Body of pancreas (tissue), 4 donors: ENCODE measurements at places on chromosomes 7 and 10. TPM values are rescaled to one million over a fixed set of nuclear protein-coding genes. Genes with fewer than 3 reads are reported as not detected.

ANKMY2 gene
- 12.5 TPM for total RNA-seq

FIGNL1 gene
- total RNA-seq = 7.0 TPM

GPRIN2 gene
- 16.3 TPM for total RNA-seq

RBP3 gene
- total RNA-seq = not detected

C10orf53 gene
- not detected for total RNA-seq

AOC1 gene
- not detected for total RNA-seq

PPP1R17 gene
- total RNA-seq = not detected

CALN1 gene
- 0.52 TPM for total RNA-seq

SLC16A9 gene
- 2.6 TPM for total RNA-seq

MKX gene
- total RNA-seq = 0.33 TPM

ZNF12 gene
- total RNA-seq = 13.0 TPM

AKR1B15 gene
- 0.52 TPM for total RNA-seq

CDH23 gene
- total RNA-seq = 28.5 TPM

FFAR4 gene
- 0.78 TPM for total RNA-seq

MACROH2A2 gene
- total RNA-seq = 10.6 TPM

METTL2B gene
- total RNA-seq = 18.1 TPM

ASB15 gene
- not detected for total RNA-seq

IRF5 gene
- 4.9 TPM for total RNA-seq

NPC1L1 gene
- 0.52 TPM for total RNA-seq

VSTM4 gene
- 5.6 TPM for total RNA-seq

INSYN2A gene
- total RNA-seq = not detected

PWWP2B gene
- 31.9 TPM for total RNA-seq

GDF2 gene
- total RNA-seq = not detected

GRID2IP gene
- 1.6 TPM for total RNA-seq

NDUFB2 gene
- 61.0 TPM for total RNA-seq
